ENCODE measurements at places on chromosomes 4 and X.

DNA sequence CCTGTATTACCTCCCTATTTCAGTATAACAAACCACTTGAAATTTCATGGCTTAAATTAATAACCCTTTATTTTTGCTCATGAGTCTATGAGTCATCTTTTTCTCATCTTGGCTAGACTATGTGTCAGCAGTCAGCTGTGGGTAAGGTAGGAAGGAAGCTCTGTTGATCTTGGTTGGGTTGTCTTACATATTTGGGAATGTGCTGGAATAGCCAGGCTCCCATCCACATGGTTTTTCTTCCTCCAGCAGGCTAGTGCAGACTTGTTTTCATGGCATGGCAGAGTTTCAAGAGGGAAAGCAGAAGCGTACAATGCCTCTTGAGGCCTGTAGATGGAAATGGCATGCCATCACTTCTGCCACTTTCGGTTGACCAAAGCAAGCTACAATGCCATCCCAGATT is 89.7 kb downstream of the LINC00632 start:
- DNase-seq: no peak

DNA sequence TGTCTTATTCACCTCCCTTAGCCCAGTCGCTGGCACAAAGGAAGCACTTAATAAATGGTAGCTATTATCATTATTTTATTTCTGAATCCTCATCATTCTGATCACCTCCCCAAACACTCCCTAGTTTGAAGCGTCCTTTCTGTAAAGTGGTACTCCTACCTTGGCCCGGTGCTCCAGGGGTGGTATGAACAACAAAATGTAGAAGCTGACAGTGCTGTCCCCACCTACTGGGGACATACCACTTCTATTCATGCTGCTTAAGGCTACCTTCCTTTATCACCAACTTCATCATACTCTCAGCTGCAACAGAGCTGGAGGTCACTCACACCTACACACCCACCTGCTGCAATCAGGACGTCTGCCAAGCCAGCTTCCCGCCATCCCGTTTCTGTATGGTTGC is 40.8 kb upstream of the APLN start:
- DNase-seq: no peak

DNA sequence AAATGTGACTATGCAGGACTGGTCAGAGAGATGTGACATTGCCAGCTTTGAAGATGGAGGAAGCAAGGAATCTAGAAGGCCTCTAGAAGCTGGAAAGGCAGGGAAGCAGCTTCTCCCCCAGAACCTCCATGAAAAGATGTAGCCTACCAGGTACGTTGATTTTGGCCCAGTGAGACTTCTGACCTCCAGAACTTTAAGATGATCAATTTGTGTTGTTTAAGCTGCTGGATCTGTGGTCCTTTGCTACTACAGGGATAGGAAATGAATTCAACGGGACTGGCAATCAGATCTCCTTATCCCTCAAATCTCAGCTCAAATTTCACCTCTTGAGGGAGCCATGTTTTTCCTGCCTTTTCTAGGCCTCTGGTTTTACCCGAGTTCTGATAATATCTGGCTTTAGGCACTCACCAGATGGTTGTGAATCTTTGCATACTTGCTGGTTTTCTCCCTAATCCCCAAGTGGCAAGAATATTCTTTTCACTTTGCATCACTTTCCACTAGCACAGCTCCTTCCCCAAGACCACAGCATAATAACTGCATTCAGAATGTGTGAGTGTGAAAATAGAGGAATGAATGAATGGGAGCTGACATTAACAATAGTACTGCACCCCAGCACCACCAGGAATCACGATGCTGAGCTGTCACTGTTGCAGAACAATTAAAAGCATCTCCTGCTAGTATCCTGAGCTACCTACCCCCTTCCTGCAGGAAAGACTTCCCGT is 25.5 kb upstream of the TMSB4X start:
- no peak for DNase-seq

DNA sequence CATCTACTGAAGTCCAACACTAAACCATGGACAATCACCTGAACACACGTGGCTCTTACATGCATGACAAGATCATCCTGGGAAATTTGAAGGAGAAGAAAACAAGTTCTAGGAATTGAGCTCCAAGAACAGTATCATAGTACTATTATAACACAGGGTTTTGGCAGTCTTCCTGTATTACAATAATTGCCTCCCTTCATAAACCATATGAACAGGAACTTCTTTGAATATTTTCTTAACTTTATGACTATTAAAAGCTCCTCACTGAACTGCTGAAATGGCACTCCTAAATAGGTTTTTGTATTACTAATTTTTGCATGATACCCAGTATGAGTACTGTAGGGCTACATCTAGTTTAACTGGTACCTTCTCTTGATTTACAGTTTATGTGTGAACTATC is 130.0 kb downstream of the ZAR1 start:
- DNase-seq: no peak

GRCh38 chrX:8864161-8864560 is 63.0 kb upstream of the FAM9A start:
- DNase-seq: no peak

DNA sequence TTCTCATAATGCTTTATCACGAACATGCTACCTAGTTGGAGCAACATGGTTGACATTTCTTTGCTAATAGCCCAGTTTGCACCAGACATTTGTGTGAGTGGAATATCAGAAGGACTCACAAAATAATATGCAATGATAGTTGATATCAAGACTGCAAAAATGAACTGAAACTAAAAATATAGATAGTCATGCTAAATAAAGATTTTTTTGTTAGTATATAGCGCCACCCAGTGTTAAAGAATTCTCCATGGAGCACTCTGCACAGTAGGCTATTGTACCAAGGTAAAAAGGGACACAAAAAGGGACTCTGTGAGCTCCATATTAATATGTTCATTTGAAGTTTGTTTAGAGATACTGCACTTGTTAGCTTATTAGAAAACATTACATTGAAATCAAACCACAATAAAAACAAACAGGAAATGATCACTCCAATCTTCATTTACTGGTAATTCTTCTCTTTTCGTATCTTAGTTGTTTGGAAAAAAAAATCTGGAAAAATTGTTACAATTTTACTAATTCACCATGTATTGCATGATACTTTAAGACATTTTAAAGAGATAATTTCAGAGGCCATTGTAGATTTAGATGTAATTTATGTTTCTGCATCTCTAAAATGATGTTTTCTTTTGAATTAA is 1509.6 kb downstream of the ADGRL3 start:
- DNase-seq: peak; percentile 74

- no peak for DNase-seq
Observed at GRCh38 chrX:25007059-25008053, 8.4 kb downstream of the ARX start.

DNA sequence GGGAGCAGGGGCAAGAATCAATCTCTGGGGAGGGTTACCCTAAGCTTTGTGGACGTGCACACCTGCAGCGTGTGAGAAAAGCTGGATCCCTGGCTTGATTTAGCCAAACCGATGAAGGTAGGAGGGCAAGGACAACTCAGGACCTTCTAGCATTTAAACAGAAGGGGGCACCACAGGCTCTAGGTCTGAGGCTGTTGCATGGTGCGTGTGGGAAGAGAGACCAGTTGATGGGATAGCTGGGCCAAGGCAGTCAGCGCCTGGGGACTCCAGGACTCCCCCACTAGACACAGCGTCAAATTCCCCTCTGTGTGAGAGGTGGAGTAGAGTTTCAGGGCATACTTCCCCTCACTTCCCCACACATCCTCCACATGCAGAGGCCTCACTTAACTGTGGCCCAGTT is 4.3 kb downstream of the GABRQ start:
- peak; percentile 3 for DNase-seq

GRCh38 chr4:101850698-101851097 is 60.2 kb downstream of the BANK1 start:
- DNase-seq: no peak

DNA sequence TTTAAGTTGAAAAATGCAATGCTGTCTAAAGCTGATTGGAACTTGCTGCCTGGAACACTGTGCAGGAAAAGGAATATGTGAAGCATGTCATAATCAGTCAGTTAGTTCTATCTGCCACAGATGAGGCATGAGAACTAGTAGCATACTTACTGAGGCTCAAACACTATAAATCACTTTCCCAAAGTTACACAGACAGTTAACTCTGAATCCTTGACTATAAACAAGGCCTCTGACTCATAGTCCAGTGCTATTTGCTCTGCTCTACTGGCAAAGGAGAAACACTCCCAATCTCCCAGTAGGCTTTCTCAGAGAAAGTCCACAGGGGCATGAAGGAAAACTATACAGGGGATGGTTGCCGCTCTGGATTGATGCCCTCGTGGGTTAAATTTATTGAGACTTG is 2078.4 kb upstream of the TENM3 start:
- DNase-seq: no peak

- peak; percentile 61 for DNase-seq
Observed at GRCh38 chr4:77385124-77385969, 220.3 kb upstream of the CXCL13 start.

DNA sequence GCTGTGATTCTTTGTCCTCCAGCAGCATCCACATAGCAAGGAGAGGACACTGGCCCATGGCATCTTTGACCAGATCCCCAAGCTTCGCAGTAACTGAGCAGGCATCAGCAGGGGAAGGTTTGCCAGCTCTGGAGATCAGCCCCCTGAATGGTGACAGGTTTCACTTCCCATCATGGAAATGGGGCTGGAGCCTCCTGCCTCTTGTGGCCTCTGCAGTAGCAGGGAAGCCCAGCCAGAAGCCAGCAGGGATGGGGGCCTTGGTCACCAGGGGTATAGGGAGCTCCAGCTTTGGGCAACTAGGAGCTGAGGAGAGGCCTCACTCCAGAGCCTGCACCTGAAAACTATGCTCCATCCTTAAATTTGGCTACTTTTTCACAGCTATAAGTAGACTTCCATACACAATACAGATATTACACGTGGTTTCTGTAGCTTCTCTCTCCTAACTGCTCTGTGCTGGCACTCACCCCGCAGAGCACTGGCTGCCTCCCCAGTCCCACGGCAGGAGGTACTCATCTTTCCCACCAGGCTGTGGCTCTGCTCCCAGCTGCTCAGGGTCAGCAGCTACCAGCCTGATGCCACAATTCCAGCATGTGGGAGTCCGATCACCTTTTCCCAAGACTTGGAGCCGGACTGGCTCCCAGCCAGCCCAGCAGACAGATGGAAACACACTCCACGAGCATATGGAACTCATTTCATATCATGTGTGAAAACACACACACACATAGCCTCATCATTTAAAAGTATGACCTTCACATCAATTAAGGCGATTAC is 2.8 kb downstream of the TMEM271 start:
- no peak for DNase-seq

DNA sequence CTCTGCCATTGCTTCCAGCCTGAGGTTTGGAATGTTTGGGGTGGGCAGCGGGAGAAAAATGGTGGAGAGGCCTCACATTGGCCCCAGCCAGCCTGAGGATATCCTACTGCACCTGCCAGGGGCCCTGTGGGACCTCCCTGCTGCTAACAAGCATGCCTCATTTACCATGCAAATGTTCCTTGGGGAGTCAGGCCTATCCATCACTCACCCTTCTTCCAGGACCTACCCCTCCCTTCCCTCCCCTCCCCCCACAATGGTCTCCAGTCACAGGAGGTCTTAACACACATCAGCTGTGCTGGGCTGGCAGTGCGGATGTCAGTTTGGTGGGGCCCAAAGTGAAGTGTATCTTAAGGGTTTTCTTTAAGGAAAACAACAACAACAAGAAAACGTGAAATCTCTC is 139.2 kb downstream of the SHOX start:
- DNase-seq: no peak

- DNase-seq: no peak
Observed at GRCh38 chr4:107837317-107837716, 12.6 kb downstream of the SGMS2 start.

DNA sequence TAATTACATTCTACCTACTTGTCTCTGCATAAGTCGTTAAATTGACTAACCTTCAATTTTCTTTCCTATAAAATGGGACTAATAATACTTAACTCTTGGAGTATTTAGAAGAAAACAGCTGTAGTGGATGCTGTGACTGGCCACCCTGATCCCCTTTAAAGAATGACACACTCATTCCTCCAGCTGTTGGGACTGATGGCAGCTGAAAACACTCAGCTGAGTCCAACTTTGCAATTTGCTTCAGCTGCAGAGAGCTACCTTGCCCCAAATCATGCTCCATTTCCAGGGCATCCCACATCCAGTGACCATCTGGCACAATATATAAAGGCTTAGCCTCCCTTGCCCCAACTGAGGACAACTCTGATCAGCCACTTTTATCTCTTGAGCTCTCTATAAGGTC is 89.1 kb downstream of the MID1IP1 start:
- DNase-seq: no peak

DNA sequence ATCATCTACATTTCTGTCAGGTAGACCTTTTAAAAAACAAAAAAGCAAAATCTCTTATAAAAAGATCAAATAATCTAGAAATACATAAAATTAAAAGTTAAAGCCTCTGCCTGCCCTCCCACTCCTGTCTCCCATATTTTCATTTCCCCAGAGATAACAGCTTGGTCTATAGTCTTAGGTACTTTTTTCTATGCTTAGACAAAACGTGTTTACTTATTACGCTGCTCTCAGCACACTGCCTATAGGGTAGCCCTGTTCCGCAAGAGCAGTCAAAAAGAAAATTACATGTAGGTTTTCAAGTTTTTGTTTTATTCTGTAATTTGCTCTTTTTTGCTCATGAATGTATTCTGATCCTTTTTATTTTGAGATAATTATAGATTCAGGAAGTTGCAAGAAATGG is 73.3 kb downstream of the TAF1 start:
- DNase-seq: no peak

Measured in hippocampal formation (tissue), 2 donors.